ENCODE measurements at places on chromosomes 7 and 10. TPM values are rescaled to one million over a fixed set of nuclear protein-coding genes. Genes with fewer than 3 reads are reported as not detected.

DNA sequence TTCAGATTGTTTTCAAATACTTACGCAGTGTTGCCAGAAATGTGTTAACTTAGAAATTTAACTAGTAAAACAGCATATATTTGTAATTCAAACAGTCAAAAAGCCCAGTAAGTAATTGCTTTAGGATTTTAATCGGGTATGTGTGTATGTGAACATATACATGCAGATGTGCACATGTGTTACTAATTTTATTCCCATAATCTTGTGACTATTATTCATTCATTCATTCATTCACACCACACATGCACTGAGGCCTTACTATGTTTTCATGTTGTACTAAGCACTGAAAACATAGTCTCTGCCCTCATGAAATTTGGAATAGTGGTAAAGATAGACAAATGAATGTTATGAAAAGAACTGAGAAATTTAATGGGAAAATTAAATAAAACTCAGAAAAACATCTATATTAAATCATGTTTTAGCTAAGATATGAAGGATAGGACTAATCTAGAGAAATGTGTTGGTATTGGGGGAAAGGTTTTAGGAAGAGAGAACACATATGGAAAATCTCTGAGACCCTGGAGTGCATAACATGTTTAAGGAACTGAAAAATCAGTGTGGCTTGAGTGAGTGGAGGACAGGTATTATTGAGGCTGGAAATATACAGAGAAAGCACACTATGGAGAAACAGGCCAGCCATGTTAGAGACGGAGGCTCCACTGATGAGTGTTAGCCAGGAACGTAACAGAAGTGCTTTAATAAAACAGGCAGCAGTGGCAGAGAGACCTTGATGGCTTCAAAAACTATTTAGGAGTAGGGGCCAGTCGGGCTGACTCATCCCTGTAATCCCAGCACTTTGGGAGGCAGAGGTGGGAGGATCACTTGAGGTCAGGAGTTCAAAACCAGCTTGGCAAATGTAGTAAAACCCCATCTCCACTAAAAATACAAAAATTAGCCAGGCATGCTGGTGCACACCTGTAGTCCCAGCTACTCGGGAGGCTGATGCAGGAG lies 80.3 kb downstream of the HDAC9 start:
- H3K27me3 ChIP-seq: no peaks in the 10 kb centered on the region
- no peak overlapping the region for H3K4me3 ChIP-seq
- no peaks in the 10 kb centered on the region for H3K36me3 ChIP-seq
- no peak for DNase-seq
- H3K4me1 ChIP-seq: peaks cover 5% of the 10 kb centered on the region

- no peak overlapping the region for H3K27ac ChIP-seq
- H3K27me3 ChIP-seq: no peaks in the 10 kb centered on the region
- H3K4me1 ChIP-seq: no peaks in the 10 kb centered on the region
- H3K36me3 ChIP-seq: no peaks in the 10 kb centered on the region
- DNase-seq: peak; percentile 88
- no peak overlapping the region for H3K4me3 ChIP-seq
Observed at GRCh38 chr7:149742075-149742701, 31.2 kb downstream of the ZNF467 start.

GRCh38 chr7:105796365-105796764 lies 80.0 kb downstream of the ATXN7L1 start:
- DNase-seq: no peak
- H3K36me3 ChIP-seq: no peaks in the 10 kb centered on the region
- H3K27ac ChIP-seq: no peak overlapping the region

GATA3 gene
- 0.53 TPM for total RNA-seq

All from SJCRH30 (cell line).